ENCODE measurements at places on chromosomes 5 and 9.
A peak's percentile ranks its signal among the peaks of the same experiment; 100 is the strongest.

GRCh38 chr5:120518581-120518980 lies 54.5 kb downstream of the PRR16 start:
- no peak for DNase-seq

DNA sequence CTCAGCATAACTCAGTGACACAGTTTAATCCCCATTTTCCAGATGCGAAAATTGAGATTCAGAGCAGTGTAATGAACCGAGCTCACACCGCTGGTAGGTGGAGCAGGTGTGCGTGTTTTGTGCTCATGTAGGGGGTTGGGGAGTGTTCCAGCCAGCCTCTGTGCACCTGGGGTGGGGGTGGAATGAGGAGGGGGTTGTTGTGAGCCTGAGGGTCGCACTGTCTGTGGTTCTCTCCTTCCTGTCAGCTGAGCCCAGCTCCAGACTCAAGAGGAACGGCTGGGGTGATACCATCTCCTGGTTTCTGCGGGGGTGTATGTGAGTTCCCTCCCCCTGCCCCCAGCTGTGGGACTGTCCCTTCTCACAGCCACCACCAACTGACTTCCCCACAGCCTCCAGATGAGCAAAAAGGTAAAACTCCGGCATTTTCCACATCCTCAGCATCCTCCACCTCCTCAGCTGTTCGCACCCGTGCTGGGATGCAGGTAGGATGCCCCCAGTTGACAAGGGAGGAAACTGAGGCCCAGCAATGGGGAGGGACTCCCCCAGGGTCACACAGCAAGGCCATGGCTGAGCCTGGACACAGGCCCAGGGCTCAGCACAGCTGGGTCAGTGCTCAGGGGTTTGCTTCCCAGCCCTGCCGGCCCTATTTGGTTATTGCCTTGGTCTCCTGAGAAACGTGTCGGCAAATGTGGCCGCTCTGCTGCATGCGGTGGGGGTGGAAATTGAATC lies 2.1 kb downstream of the SH2D3C start:
- peak; percentile 38 for DNase-seq

DNA sequence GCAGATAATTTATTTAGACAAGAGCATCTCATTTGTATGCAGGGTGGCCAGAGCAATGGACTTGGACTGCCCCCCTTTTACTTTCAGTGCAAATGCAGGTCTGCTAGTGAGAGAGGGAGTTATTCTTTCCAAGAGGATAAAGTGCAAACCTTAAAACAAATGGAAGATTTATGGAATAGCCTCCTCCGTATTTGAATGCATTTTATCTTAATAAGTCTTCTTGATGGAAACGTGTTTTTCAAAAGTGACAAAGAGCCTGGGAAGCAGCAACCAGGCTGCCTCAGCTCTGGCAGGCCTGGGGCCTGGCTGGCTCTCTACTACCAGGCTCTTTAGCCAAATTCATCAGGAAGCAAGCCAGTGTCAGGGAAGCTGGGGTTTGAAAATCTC lies 6.8 kb downstream of the NR2F1 start:
- DNase-seq = no peak

DNA sequence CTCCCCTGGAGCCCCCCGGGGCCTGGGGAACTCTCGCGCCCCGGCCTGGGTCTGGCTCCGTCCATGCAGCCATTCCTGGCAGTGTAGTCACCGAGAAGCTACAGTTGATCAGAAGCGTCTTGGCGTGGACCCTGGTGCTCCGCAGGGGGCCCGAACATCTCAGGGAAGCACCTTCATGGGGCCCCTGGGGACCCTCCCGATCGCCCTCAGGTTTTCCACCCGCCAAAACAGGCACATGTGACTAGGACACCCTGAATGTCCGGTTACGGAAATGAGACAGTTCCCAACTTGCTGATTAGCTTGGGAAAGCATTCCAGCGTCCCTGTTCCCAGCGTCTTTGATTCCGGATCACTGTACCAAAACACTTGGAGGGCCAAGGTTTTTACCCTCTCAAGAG lies 472 bp downstream of the FBXO4 start:
- DNase-seq = no peak

DNA sequence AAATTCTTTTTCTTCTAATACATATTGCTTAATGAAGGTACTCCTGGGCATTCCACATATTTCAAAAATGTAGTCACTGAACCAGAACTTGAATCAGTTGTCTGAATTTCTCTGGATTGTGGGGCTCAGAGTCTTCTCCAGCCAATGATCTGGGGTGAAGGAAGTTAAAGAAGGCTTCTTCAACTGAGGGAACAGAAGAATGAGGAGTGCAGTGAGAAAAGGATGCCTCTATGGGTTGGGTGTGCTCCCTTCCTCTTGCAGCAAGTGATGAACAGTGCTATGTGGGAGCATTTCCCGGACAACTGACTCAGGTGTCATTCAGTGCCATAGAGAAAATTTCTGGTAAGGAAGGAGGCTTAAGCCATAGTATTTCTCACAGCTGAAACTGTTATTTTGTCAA lies 7.9 kb downstream of the LNPEP start:
- no peak for DNase-seq
